Stimulated activated CD4-positive, alpha-beta T cell treated with anti-CD3 and anti-CD28 coated beads, Interleukin-1b, Interleukin-23, amount 100 ng/mL, for 4 hours (primary cell): ENCODE measurements at places on chromosomes 16 and 17.

DNA sequence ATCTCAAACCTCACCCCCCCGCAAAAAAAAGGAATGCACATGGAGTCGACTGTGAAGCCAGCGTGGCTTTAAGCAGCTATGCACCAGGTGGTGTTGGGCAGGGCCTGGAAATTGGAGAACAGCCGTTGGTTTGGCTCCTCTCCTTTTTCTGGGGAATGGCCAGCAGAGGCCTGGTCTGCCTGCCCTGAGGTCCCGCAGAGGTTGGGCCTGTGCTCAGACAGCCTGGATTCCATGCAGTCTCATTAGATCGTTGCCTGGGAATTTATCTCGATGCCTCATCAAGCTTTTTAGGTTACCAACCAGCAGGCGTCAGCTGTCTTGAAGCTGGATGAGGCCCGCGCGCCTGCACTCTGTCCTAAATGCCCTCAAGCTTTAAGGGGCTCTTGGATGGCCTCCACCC is 9.8 kb downstream of the SLC12A3 start:
- no peak for DNase-seq

- DNase-seq = no peak
These were observed 398.9 kb downstream of the SHISA9 start for GRCh38 chr16:13300066-13300840.

DNA sequence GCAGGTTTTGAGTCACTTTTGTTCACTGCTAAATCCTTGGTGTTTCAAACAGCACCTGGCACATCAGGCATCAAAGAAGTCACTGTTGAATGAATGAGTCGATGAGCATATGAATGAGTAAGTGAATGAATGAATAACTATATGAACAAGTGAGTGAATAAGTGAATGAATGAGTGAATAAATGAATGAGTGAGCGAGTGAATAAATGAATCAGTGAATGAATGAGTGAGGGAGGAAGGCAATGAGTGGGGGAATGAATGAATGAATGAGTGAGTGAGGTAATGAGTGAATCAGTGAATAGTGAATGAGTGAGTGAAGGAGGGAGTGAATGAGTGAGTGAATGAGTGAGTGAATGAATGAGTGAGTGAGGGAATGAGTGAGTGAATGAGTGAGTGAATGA is 28.8 kb downstream of the TMEM114 start:
- no peak for DNase-seq

GRCh38 chr17:19348806-19349205 is 13.7 kb downstream of the B9D1 start:
- no peak for DNase-seq

DNA sequence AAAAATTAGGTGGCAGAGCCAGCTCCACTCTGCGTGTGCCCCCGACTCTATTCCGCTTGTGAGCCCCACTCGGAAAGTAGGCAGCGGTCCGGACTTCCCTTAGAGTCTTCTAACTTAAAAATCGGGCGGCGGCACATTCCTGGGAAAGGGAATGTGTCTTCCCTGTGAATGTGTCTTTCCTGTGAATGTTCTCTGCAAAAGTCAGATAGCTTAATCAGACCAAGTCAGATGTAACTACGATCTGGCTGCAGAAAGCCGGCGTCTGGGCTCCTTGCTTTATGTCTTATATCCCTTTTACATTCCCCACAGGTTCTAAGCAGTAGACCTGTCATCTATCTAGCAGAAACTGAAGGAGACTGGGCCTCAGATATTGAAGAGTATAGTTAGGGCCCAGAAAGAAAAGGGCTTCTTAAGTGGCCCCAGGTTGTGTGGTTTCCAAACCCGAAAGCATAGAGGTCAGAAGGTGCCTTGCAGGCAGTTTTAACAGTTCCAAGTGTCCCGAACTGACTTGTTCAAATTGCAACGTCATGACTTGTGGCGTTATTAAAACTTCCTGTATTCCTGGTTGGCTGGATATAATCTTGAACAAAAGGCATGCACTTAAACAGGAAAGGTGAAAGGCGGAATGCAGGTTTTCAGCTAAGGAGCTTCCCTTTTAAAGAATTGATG is 601 bp downstream of the PHKB start:
- DNase-seq = no peak

GRCh38 chr16:56357765-56358322 is 67.5 kb downstream of the AMFR start:
- DNase-seq = no peak

DNA sequence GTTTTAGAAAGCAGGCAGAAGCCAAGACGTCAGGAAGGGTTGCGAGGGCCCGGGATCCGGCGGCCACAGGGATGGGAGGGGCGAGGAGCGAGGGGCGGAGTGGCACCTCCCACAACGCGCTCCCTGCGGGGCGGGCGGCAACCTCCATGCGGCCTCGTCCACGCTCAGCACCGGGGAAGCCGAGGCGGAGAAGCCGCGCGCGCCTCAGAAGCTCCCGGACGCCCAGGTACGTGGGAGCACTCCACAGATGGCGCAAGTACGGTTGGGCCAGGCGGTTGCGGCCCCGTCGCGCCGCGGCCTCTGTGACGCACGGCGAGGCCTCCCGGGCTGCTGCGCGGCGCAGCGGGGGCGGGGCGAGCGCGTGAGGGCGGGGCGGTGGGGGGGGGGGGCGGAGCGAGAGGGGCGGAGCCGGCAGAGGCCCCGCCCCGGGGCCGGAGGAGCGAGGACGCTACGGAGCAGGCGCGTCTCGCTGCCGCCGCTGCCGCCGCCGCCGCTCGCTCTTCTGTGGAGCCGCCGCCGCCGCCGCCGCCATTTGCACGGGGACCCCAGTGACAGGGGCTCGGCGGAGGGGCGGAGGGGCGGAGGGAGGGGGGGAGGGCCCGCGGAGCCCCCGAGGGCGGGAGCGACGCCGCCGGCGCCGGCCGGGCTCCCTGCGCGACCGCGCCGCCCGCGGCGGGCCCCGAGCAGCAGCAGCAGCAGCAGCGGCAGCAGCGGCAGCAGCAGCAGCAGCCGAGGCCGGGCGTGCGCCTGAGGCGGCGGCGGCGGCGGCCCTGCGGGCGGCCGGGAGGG is at the start of gene TENT4B:
Gene TENT4B (plus strand): TSS at position 500 of the 789 bp plus-strand sequence. CDS start 316 bp downstream, outside the sequence.
- peak; percentile 79 for DNase-seq

DNA sequence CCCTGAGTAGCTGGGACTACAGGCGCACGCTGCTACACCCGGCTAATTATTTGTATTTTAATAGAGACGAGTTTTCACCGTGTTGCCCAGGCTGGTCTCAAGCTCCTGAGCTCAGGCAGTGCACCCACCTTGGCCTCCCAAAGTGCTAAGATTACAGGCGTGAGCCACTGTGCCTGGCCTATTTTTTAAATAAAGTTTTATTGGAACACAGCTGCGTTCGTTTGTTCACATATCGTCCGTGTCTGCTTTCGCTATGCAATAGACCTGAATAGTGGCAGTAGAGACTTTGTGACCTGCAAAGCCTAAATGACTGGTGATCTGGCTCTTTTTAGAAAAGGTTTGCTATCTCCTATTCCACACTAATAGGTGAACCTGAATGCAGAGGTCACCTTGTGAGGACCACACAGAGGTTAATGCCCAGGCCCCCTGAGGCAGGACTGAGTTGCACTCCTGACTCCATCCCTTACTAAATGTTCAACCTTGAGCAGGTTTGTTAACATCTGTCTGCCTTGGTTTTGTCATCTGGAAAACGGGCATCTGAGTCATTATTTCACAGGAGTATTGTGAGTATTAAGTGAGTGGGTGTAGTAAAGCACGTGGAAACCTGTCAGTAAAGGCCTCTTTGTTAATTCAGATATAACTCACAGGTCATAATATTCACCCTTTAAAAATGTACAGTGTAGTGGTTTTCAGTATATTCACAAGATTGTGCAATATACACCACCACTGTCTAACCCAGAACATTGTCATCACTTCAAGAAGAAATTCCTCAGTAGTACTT is 157.5 kb upstream of the CACNG5 start:
- no peak for DNase-seq

- no peak for DNase-seq
These were observed 223.0 kb downstream of the SNX29 start for GRCh38 chr16:12199524-12199923.

DNA sequence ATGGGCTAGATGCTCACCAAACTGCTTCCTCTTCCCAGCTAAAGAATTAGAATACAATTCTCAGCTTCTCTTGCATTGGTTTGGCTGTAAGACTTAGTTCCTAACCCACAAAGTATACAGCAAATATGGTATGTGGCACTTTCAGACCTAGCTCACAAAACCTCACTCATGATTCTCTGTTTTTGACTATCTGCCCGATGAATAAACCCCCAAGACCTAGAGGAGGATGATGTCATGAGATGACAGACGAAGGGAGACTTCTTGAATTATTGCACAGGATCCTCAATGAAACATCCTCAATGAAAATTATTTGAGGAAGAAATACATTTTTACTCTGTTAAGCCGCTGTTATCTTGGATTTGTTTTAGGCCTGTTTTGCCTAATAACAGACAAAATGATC is 14.3 kb downstream of the CNOT1 start:
- DNase-seq = no peak

DNA sequence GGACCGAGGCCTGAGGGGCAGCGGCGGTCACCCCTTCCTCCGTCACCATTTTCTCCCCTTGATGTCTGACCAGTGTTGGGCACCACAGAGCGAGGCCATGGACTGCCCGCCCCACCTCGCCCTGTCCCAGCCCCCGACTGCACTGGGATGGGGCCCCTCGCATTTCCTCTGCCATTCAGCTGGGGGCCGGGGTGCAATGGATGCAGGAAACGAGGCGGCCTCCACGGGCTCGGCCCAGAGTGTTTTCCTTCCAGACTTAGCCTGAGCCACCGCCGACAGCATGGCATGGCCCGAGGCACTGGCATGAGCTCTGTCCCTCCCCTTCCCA is 44.6 kb upstream of the ZC3H18 start:
- DNase-seq = no peak

DNA sequence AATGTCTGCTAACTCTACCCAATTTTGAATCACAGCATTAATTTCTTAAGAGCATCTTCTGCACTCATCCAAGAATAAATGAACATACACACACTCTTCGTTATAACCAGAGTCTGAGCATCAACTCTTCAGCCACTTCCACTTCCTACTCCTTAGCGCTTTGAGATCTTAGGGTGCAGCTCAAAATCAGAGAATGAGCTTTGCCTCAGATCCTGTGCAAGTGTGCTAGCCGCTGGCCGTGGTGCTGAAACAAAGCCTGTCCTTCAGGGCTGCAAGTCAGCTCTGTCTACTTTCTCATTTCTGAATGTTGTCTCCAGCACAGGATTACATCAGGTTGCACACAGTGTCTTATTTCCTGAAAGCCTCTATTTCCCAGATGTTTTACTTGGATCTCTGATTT is 165.4 kb downstream of the AIPL1 start:
- peak; percentile 9 for DNase-seq

GRCh38 chr17:72761431-72761830 is 331.1 kb downstream of the SLC39A11 start:
- DNase-seq = no peak

- no peak for DNase-seq
These were observed 1583.6 kb downstream of the CDH8 start for GRCh38 chr16:60452646-60453045.

GRCh38 chr17:78993241-78993956 is 13.7 kb upstream of the LGALS3BP start:
- DNase-seq = peak; percentile 31

- DNase-seq = no peak
These were observed 63.8 kb downstream of the RAP1GAP2 start for GRCh38 chr17:2860045-2860444.

GRCh38 chr17:63925615-63926014 is 6.5 kb downstream of the CD79B start:
- no peak for DNase-seq

DNA sequence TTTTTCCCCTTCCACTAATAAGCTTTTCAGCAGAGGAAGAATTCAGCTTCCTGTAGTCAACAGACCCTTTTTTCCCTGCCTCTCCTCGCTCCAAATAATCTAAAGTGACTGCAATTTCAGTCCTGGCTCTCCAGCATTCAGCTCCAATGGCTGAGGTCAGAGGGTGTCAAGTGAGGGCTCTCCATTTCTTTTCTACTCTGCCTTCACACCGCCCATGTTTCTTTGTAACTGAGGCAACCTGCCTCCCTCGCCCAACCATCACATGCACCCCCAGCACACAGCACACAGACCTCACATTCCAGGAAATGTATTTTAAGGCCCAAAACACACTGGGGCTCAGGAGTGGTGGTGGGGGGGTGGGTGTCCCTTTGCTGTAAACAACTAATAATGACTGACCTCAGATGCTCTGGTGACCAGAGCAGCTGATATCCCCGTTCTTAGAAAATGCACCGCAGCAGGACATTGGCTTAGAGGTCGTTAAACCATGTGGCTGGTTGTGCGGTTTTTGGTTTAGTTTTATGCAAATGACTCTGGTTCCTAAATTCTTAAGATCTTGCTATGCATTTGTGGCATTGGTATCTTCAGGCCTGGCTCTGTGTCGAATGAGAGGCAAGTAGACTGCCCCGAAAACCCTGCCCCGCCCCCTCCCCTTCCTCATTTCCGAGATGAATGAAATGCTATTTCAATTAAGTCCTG is 203.6 kb downstream of the ZFHX3 start:
- no peak for DNase-seq

DNA sequence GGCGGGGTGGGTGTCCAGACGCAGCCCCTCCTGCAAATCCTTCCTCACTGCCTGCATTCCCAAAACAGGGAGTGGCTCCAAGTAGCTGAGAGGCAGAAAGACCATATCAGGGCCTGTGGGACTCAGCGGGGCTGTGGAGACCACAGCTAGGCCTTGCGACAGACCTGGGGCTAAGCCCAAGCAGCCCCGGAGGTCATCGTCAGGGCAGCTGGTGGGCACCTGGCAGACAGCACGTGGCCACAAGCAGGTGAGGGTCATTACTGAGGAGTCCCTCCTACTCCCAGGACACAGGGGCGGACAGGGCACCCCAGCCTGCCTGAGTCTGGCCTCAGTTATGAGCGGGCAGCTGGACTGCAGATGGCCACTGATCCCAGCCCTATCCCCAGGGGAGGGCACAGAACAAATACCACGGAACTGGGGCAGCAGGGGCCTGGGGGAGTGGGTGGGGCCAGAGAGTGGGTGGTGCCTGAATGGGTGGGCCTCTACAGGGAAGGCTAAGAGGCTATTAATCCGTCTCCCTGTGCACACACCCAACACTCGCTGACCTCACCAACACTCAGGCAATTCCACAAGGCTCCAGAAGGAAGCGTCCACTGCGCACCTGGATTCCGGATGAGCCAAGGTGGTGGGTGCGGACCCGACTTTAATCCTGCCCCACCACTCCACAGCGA is 8.5 kb downstream of the HS3ST6 start:
- no peak for DNase-seq

DNA sequence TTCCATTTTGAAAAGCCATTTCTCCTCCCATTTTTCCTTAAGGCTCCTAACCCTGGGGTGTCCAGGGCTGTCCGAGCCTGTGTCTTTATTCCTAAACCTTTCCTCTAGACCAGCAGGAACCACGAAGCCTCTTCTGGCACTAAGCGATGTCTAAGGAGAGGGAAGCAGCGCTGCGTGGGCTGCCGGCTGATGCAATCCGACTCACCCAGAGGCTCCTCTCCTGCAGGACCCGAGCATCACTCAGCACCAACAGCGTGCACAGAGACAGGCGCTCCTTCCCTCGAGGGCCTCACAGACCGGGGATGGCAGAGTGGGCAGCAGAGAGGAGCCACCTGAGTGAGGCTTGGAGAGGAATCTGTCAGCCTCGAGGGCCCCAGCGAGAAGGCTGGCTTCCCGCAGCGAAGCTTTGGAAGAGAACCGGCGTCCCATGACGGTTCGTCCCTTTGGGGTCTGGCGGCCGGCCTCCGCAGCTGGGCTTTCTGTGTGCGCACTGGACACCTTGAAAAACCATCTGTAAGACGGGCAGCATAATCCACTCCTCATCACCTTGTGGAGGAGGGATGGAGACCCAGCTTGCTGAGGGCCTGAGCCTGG is 174.3 kb downstream of the FOXL1 start:
- no peak for DNase-seq
